ENCODE measurements at places on chromosomes 7 and 10.

DNA sequence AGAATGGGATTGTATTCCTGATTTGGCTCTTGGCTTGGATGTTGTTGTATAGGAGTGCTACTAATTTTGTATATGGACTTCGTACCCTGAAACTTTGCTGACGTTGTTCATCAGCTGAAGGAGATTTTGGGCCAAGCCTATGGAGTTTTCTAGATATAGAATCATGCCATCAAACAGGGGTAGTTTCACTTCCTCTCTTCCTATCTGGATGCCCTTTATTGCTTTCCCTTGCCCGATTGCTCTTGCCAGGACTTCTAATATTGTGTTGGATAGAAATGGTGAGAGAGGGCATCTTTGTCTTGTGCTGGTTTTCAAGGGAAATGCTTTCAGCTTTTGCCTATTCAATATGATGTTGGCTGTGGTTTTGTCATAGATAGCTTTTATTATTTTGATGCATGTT lies 92.3 kb downstream of the CCDC7 start:
- no peak for DNase-seq

- DNase-seq: no peak
These were observed 53.5 kb downstream of the RAMP3 start for GRCh38 chr7:45211066-45211465.

DNA sequence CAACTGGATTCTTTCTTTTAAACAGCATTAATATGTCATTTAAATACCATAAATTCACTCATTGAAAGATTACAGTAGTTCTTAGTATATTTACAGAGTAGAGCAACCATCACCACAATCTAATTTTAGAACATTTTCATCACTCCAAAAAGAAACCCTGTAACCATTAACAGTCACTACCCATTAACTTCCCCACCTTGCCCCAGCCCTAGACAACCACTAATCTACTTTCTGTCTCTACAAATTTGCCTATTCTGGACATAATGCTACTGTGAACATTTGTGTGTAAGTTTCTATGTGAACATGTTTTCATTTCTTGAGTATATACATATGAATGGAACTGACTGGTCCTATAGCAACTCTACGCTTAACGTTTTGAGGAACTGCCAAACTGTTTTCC lies 42.4 kb downstream of the P4HA1 start:
- no peak for DNase-seq

- no peak for DNase-seq
These were observed 25.8 kb upstream of the PIP4K2A start for GRCh38 chr10:22740180-22740579.

DNA sequence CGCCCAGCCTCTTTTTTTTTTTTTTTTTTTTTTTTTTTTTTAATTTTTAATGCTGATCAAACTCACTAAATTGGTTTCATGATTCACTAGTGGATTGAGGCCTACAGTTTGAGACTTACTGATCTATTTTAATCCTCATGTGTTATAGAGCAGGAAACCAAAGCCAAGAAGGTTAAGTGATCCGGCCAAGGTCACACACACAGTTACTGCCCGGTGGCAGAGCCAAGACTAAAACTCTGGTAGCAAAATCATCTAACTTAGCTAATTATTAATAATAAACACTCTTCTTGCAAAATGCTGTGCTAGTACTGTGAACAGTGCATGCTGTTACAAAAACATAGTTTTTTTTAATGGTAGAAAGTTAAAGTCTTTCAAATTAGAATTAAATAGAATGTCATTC lies 188.3 kb upstream of the NFE2L3 start:
- no peak for DNase-seq

GRCh38 chr7:123410273-123410904 lies 124.0 kb downstream of the IQUB start:
- DNase-seq: no peak

DNA sequence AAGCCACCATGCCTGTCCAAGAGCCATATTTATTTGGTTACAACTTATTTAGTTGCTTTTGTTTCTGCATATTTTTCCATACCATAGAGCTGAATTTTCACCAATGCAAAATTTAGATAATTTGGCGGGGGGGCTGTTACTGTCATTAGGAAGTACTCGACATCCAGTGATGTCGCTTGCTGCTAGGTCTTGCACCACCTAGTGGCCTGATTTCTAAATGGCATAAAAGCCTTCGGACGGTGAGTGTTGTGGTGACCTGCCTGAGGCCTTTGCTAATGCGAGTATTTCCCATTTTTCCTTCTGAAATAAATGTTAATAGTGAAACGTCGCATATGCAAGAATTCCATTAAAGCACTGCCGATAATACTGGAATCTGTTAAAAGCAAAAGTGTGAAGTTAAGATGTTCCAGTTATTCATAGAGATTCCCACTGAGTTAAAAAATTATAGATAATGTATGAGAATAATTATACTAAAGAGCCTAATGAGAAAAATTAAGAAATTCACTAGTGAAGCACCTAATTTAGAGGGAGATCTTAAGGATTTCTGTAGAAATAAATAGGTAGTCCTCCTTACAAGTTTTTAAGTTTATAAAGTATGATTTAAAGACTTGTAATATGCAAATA lies 86.1 kb upstream of the DNAJB6 start:
- no peak for DNase-seq

- DNase-seq: no peak
These were observed 1.6 kb upstream of the GTF2I start for GRCh38 chr7:74655768-74656440.

DNA sequence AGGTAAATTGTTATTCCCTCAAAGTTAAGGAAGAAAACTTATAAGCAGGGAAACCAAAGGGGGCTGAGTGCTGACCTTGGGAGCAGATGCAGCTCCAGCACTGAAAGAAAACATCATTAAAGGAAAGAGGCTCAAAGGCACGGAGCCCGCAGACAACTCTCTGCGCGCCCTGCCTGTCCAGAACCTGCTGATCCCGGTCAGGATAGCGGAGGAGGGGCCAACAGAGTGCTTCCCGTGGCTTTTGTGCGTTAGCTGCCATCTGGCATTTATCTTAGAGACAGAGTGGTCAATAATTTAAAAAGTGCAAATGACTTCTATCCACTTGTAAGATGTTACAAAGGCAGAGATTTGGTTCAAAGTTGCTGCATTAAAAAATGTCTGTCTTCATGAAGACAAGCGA lies 162.1 kb downstream of the FANK1 start:
- DNase-seq: no peak

DNA sequence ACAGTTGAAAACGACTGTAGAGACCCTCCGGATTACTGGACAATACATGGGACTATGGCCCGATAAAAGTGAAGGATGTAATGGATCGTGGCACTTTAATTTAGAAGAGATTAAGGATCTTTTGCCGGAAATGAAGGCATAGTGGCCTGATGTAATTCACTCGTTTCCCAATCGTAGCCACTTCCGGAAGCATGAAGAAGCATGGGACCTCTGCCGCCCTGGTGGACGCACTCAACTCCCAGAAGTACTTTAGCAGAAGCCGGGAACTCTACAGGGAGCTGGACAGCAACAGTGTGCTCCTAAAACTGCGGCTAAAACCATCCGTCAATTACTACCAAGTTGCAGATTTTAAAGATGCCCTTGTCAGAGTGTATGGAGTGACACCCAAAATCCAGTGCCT lies 59.6 kb upstream of the NUPR2 start:
- DNase-seq: no peak

DNA sequence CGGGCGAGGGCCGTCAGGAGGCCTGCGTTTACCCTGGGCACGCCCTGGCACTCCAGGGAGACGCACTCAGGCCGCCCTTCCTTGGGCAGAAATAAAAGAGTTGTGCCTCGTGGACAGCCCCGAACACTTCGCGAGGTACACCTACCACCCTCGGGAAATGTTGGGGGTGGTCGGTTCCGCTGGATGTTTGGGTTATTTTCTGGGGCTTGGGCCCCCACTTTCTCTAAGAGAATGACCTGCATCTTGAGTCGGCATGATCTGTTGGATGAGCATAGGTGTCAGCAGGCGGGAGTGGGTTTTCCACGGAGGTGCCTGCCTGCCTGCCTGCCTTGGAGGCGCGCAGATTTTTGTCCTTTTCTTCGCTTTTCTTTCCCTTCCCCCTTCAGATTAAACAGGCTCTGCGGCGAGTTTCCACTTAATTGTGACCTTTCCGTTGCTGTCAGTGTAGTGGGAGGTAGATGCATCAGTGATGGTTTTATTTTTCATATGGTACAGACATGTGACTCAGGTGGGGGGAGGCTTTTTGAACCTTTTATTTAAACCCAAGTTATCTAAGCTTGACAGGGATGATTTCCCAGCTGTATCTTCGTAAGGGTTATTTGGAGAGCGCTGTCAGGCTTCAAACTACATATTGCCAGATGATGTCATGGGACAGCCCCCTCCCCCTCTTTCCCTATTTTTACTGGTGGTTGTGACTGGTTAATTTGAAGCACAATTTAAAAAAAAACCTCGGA lies 661 bp downstream of the HECTD2 start:
- no peak for DNase-seq

DNA sequence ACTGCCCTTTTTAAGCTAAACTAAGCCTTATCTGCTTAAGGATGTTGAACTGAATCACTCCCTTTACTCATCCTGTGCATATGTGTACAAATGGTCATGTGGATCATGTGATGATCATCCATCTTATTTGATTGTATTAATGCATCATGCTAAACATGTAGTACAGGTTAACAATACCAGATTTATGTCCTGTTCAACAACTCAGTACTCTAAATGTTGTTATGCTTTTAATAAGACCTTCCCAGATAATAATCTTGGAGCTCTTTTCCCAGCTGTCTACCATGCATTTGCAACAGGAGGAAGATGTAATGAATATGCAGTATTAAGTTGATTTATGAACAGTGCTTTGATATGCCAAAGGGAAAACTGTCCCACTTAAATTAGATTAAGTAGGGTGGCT lies 318.0 kb downstream of the BICC1 start:
- no peak for DNase-seq

- DNase-seq: no peak
These were observed 28.4 kb upstream of the FKBP9 start for GRCh38 chr7:32928785-32929298.

DNA sequence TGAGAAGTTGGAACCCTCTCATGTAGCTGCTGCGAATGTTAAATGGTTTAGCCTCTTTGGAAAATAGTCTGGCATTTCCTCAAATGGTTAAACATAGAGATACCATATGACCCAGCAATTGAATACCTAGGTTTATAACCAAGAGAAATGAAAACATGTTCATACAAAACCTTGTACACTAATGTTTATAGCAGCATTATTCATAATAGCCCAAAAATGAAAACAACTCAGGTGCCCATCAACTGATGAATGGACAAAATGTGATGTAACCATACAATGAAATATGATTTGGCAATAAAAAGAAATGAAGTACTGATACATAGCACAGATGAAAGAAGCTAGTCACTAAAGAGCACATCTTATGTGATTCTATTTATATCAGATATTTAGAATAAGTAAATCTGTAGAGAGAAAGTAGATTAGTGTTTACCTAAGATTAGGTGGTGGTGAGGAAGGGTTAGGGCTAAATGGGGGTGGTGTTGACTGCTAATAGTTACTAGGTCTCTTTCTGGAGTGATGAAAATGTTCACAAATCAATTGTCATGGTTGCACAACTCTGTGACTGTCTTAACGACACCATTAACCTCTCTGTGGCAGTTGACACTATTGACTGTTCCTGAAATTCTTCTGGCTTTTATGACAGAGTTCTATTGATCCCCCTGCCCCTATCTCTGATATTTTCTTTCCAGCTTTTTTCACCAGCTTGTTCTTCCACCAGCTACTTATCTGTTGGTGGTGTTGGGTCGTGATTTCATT lies 35.2 kb downstream of the VCL start:
- no peak for DNase-seq

DNA sequence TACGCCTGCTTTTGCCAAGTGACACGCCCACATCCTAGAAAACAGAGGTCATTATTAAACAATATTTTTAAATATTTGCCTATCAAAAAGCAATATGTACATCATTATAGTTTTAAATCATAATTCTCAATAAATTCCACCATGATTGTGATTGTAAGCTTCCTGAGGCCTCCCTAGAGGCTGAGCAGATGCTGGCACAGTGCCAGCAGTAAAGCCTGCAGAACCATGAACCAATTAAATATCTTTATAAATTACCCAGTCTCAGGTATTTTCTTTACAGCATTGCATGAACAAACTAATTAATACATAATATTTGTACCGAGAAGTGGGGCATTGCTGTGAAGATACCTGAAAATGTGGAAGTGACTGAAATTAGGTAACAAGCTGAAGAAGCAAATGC lies 174.7 kb upstream of the TMEM196 start:
- no peak for DNase-seq

DNA sequence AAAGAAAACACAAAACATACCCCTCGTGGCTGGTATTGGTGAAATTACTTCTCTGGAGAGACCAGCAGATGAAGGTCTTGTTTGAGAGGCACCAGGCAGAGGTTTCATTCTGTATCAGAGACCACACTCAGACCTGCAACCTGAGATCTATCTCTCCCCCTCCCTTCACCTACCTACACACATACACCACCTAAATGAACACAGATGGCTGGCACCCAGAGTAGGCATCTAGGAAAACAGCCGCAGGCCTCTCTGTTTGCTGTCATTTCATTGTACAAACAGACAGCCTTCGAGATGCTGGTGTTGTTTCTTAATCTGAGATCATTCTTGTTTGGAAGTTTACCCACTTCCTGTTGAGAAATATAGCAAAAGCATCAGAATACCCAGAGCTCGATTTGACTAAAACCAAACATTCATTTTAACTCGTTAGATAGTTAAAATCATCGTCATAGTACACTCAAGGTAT lies 173.9 kb upstream of the SLC25A13 start:
- DNase-seq: no peak

GRCh38 chr10:36717118-36717517 lies 408.3 kb upstream of the ANKRD30A start:
- DNase-seq: no peak

DNA sequence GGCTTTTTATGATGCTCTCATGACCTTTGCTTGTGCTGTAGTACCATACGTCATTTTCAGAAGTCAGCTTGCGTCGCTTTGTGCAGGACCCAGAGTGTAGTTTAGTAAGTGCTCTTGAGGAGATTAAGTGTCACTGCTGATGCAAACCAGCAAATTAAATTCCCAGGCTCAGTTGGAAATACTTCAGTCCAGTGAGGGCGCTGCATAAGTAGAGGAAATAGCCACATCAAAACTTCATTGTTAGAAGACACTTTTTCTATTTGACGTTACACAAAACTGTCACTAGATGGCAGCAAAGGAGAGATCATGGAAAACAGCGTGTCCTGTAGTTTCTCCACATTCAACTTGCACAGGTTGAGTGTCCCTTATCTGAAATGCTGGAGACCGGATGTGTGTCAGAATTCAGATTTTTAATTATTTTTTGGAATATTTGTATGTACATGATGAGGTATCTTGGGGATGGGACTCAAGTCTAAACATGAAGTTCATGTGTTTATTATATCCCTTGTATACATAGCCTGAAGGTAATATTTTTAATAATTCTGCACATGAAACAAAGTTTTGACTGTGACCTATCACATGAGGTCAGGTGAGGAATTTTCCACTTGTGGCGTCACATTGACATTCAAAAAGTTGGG lies 7.9 kb downstream of the ZNF22 start:
- DNase-seq: peak; percentile 84

DNA sequence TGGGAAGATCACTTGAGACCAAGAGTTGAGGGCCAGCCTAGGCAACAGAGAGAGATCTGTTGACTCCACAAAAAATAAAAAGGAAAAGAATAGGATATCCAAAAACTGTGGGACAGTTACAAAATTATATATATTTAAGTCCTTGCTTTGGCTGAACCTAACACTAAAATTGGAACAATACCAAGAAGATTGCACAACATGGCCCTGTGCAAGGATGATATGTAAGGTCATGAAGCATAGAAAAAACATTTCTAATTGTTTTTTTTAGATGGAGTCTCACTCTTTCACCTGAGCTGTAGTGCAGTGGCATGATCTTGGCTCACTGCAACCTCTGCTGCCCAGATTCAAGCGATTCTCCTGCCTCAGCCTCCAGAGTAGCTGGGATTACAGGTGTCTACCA lies 139.0 kb downstream of the TPST1 start:
- DNase-seq: no peak
